Iris pigment epithelial cell (primary cell): ENCODE measurements at places on chromosomes 3 and 15.

DNA sequence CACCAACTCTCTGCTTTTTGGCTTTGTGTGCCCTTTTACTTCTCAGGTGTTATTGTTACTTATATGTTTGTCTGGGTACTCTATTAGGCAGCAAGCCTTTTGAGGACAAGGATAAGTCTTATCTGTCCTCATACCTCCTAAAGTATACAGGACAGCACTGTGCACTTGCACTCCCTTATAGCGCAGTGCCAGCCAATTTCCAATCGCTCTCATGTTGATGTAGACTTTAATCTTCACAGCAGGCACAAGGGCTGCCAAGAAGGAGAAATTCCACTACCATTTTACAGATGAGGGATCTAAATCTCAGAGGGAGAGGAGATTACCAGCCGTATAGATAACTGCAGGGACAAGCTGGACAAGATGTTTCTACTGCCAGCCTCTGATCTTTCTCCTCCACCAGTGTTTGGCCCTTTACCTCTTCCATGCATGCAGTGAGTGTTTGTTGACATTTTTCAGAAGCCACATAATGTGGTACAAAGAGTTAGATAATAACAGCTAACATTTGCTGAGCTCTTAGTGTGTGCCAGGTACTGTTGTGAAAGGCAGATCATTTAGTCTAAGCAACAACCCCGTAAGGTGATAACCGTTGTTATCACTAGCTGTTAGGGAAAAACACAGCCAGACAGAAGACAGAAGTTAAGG lies 30.1 kb downstream of the SST start:
- no peak for DNase-seq

- DNase-seq, result peak; percentile 85
Observed at GRCh38 chr15:74866090-74866489, 7.1 kb downstream of the SCAMP2 start.

DNA sequence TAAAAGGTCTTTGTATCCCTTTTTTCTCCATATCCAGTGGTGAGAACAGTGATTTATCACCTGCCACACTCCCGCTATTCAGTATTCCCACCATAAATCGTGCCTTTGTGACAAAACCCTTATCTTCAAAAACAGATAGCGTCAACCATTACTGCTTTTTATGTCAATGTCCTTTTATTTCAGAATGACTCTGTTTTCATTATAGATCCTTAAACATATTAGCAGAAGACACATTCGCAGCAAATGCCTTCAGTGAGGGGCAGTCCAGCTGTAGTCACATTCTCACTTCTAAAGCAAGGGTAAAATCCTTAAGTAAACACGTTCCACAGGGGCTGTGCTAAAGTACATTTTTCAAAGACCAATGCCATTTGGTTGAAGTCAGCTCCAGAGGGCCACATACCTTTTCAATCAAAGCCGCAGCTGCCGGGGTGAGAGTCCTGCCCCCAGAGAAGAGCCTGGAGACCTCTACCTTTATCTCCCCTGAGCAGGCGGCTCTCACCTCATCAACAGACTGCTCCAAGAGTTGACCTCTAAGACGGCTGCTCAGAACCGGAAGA lies 53.4 kb downstream of the PDZRN3 start:
- no peak for DNase-seq

DNA sequence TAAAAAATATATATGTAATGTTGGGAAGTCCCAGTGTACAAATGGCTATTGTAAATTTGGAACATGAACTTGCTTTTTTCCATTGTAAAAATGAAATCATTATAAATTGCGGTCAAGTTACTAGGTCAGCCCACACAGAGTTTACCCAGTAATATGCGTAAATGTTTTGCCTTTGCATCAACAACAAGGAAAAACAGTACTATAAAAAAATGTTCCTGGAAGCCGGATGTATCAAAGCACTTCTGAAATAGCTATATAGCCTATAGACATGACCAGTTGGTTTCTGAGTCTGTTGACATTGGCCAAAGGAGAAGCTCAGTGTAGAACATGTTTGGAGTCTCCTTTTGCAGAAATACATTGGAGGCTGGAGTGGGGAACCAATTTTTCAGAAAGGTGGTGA lies 23.2 kb downstream of the CTNNB1 start:
- DNase-seq, result no peak

DNA sequence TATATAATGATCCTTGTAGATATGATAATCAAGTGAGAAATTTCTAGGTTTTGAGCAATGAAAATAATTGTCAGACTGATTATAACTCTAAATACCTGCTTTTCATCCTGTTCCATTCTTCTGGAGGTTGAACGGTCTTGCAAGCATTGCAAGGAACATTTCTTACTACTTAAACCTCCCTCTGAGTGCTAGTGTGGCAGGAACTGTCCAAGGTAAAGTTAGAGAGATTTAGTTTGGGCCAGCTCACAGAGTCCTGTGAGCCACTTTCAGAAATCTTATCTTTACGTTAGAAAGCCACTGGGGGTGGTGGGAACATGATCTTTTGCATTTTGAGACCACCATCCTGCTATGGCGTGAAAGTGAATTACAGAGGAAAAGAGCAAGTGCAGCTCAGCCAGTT lies 121.1 kb upstream of the NPHP3 start:
- no peak for DNase-seq

- DNase-seq, result peak; percentile 89
Observed at GRCh38 chr3:123028233-123028828, 768 bp upstream of the SEMA5B start.

DNA sequence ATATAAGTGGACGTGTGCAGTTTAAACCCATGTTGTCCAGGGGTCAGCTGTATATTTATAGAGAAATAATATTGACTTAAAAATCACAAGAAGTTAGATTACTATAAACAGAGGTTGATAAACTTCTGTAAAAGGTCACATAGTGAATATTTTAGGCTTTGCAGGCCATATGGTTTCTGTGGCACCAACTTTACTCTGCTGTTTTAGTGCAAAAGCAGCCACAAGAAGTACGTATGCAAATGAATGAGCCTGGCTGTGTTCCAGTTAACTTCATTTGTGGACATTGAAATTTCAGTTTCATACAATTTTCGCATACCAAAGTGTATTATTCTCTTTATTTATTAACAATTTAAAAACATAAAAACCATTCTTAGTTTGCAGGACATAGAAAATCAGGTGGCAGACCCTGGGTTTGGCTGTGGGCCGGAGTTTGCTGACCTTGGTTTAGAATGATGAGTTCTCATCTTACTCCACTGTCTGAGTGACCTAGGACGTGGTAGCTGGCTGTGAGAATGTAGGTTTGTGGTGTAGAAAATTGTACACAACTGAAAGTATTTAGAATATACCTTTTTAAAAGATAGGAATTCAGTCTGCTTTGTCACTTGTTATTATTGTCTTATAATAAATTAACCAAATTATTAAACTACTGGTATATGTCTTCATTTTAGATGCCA lies 16.3 kb downstream of the FAN1 start:
- no peak for DNase-seq
